Testis (tissue), 5 donors: ENCODE measurements at places on chromosomes 7 and 10. TPM values are rescaled to one million over a fixed set of nuclear protein-coding genes. Genes with fewer than 3 reads are reported as not detected.

GRCh38 chr7:116777651-116778281, 84.6 kb upstream of the CAPZA2 start:
- H3K27ac ChIP-seq = no peak overlapping the region
- H3K27me3 ChIP-seq = no peaks in the 10 kb centered on the region
- no peaks in the 10 kb centered on the region for H3K4me1 ChIP-seq
- H3K36me3 ChIP-seq = no peaks in the 10 kb centered on the region
- H3K4me3 ChIP-seq = no peak overlapping the region

DNA sequence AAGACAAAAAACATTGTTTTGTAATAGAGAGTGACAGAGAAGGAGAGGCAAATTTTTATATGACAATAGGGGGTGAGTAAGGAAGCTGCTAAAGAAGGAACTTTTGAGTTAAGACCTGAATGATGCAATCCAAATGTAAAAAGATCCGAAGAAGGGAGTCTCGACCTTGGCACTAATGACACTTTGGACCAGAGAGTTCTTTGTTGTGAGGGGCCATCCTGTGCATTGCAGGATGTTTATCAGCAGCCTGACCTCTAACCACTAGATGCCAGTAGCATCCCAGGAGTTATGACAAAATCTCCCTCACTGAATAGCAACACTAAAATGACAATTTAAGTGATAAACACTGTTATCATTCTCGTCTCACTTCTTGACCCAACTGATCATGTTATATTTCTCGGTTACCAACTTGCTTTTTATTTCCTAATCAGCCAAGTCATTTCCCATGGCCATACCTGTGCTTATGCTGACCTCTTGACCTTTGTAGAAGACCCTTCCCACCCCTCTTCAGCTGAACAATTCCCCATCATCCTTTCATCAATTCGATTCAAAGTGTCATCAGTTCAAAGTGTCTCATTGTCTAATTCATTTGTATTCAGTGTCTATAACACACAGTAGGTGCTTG, 30.0 kb downstream of the DGKI start:
- no peak overlapping the region for H3K27ac ChIP-seq
- no peaks in the 10 kb centered on the region for H3K27me3 ChIP-seq
- H3K4me3 ChIP-seq = no peak overlapping the region
- H3K4me1 ChIP-seq = peaks cover 9% of the 10 kb centered on the region
- DNase-seq = no peak
- H3K36me3 ChIP-seq = no peaks in the 10 kb centered on the region

GRCh38 chr10:11678074-11678793, 63.9 kb upstream of the ECHDC3 start:
- H3K36me3 ChIP-seq = no peaks in the 10 kb centered on the region
- no peak overlapping the region for H3K27ac ChIP-seq
- no peaks in the 10 kb centered on the region for H3K27me3 ChIP-seq
- no peak overlapping the region for H3K4me3 ChIP-seq

CHAT gene
- 0.75 TPM for polyA plus RNA-seq

OR13A1 gene
- 0.15 TPM for polyA plus RNA-seq

- no peak for DNase-seq
- no peaks in the 10 kb centered on the region for H3K36me3 ChIP-seq
- no peak overlapping the region for H3K27ac ChIP-seq
- no peaks in the 10 kb centered on the region for H3K27me3 ChIP-seq
Measured at GRCh38 chr10:99631496-99631895, 11.3 kb upstream of the SLC25A28 start.

- no peak overlapping the region for H3K27ac ChIP-seq
- H3K27me3 ChIP-seq = no peaks in the 10 kb centered on the region
- no peak for DNase-seq
- no peak overlapping the region for H3K4me3 ChIP-seq
Measured at GRCh38 chr7:88216276-88216675, 3.6 kb downstream of the SRI start.

- no peaks in the 10 kb centered on the region for H3K27me3 ChIP-seq
- no peak for DNase-seq
- H3K36me3 ChIP-seq = no peaks in the 10 kb centered on the region
- H3K4me3 ChIP-seq = no peak overlapping the region
- no peak overlapping the region for H3K27ac ChIP-seq
Measured at GRCh38 chr10:27625452-27626211, 120.0 kb downstream of the MKX start.

TMEM72 gene
- polyA plus RNA-seq = 3.0 TPM

GRCh38 chr7:47553309-47553708, 28.6 kb downstream of the TNS3 start:
- H3K27me3 ChIP-seq = no peaks in the 10 kb centered on the region
- DNase-seq = no peak
- no peak overlapping the region for H3K4me3 ChIP-seq
- H3K36me3 ChIP-seq = no peaks in the 10 kb centered on the region
- no peak overlapping the region for H3K27ac ChIP-seq
- H3K4me1 ChIP-seq = peaks cover 26% of the 10 kb centered on the region

- no peaks in the 10 kb centered on the region for H3K27me3 ChIP-seq
- no peaks in the 10 kb centered on the region for H3K4me1 ChIP-seq
- no peak overlapping the region for H3K4me3 ChIP-seq
- no peak overlapping the region for H3K27ac ChIP-seq
- no peaks in the 10 kb centered on the region for H3K36me3 ChIP-seq
- DNase-seq = no peak
Measured at GRCh38 chr7:9017286-9017685, 583.9 kb downstream of the NXPH1 start.

DNA sequence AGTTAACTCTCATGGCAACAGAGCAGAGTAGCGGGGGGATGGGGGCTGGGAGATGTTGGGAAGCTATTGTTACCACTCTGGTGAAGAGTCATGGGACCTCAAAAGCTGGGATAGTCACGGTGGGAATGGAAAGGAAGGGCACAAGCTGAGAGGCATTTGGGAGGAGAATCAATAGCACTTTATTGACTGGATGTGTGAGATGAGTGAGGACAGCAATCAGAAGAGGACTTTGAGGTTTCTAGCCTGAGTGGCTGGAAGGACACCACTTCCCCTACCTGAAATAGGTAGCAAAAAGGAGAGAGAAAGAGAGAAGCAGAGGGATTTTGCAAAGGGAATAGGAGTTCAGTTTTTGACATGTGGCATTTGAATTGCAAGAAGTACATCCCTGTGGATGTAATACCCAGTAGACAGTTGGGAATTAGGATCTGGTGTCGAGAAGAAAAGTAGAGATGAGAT, 27.2 kb downstream of the SCD start:
- no peaks in the 10 kb centered on the region for H3K36me3 ChIP-seq
- peak overlapping the region; percentile 58 for H3K4me3 ChIP-seq
- DNase-seq = no peak
- H3K4me1 ChIP-seq = peaks cover 22% of the 10 kb centered on the region
- no peaks in the 10 kb centered on the region for H3K27me3 ChIP-seq

DNA sequence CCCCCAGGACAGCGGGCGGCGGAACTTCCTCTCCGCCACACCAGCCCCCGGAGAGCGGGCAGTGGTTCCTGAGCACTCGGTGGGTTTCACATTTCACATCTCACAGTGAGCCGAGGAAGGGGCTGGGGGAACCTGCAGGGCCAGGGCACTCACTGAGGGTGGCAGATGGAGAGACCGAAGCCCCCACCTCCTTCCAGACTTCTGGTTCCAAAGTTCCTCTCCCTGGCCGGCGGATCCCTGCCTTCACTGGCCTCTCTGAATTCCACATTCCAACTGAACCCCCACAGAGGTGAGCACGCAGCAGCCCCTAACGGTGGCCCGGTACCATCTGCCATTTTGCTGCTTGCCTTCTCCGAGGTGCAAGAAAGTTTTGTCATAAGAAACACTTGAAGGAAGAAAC, 461.0 kb downstream of the PTPRN2 start:
- H3K27me3 ChIP-seq = no peaks in the 10 kb centered on the region
- H3K4me3 ChIP-seq = peak overlapping the region; percentile 39
- H3K4me1 ChIP-seq = no peaks in the 10 kb centered on the region
- DNase-seq = no peak

- H3K4me3 ChIP-seq = no peak overlapping the region
- no peaks in the 10 kb centered on the region for H3K36me3 ChIP-seq
- no peak for DNase-seq
Measured at GRCh38 chr7:137480824-137481365, 137.4 kb upstream of the PTN start.

- peak; percentile 92 for DNase-seq
- no peak overlapping the region for H3K27ac ChIP-seq
- H3K4me1 ChIP-seq = no peaks in the 10 kb centered on the region
- no peak overlapping the region for H3K4me3 ChIP-seq
Measured at GRCh38 chr7:98021588-98022351, 31.8 kb upstream of the OCM2 start.

DNA sequence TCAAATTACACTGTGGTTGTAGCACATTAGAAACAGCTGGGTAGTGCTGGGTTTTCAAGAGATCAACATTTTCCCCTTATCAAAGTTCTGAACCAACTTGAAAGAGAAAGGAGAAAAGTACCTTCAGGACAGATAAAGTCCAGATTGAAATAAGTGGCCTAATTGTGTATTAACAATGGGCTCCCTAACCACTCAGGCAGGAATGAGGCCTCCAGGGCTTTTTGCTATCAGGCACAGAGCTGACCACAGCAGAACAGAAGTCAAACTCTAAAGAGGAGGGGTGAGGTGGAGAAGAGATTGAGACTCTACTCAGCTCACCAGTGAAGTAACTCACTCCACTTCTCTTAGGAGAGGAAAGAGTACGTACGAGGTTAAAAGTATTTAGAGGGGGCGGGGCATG, 394.1 kb upstream of the PHF14 start:
- no peaks in the 10 kb centered on the region for H3K27me3 ChIP-seq
- no peak for DNase-seq
- H3K4me3 ChIP-seq = no peak overlapping the region
- H3K36me3 ChIP-seq = no peaks in the 10 kb centered on the region

RBM20 gene
- polyA plus RNA-seq = 1.7 TPM

DNA sequence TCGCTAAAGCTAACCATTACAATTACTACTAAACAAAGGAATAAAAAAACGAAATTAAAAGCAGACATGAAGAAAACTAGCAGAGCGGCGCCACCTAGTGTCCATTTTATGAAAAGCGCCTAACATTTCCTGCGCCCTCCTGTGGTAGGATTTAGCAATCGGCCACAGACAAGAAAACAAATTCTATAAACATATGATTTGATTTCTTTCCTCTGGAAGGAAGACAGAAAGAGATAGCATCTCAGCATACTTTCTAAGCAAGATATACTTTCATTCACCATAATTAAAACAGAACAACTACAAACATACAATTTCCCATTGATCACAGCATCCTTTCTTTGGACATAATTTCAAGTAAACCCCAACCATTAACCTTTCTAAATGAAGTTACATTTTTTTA, 337.7 kb upstream of the NPVF start:
- DNase-seq = peak; percentile 81
- no peaks in the 10 kb centered on the region for H3K36me3 ChIP-seq
- no peak overlapping the region for H3K4me3 ChIP-seq
- no peaks in the 10 kb centered on the region for H3K27me3 ChIP-seq
- no peak overlapping the region for H3K27ac ChIP-seq
- H3K4me1 ChIP-seq = no peaks in the 10 kb centered on the region

GRCh38 chr7:45028138-45028919, 28.3 kb downstream of the CCM2 start:
- no peak overlapping the region for H3K4me3 ChIP-seq
- no peak overlapping the region for H3K27ac ChIP-seq
- no peaks in the 10 kb centered on the region for H3K27me3 ChIP-seq
- no peak for DNase-seq

DNA sequence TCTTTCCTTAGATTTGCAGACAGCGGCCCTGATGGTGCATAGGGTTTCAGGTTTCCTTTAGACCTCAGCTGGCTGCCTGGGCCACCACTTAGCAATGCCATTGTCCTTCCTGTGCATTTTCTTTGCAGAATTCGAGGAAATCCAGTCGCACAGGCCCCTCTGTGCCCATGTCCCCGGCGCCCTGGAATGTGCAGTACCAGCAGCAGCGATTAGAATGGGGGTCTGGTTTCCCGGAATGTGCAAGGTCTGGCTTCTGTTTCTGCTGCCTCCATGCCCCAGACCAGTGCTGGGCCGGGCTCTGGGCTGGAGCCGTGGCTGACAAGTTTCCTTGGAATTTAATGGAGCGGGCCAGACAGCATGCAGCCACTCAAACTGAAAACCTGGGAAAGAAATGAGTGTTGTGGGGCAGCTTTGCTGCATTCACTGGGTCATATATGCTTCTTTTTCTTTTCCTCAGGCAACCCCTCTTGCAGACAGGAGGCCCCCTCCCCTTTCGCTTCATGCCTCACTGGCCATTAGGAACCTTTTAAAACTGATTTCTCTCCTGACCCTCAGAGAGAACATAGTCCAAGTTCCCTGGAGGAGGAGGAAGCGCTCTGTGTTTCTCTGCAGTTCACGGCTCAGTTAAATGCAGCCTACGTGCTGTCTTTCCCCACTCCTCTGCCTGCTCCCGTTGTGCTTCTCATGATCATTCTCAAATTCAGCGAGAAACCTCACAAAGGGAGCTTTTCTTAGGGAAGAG, 14.4 kb downstream of the HTRA1 start:
- H3K36me3 ChIP-seq = no peaks in the 10 kb centered on the region
- DNase-seq = no peak
- no peaks in the 10 kb centered on the region for H3K27me3 ChIP-seq
- no peak overlapping the region for H3K4me3 ChIP-seq
- H3K4me1 ChIP-seq = peaks cover 24% of the 10 kb centered on the region

EBLN1 gene
- 3.5 TPM for polyA plus RNA-seq

ZNF716 gene
- 0.24 TPM for polyA plus RNA-seq

ATAD1 gene
- 162 TPM for polyA plus RNA-seq

DNA sequence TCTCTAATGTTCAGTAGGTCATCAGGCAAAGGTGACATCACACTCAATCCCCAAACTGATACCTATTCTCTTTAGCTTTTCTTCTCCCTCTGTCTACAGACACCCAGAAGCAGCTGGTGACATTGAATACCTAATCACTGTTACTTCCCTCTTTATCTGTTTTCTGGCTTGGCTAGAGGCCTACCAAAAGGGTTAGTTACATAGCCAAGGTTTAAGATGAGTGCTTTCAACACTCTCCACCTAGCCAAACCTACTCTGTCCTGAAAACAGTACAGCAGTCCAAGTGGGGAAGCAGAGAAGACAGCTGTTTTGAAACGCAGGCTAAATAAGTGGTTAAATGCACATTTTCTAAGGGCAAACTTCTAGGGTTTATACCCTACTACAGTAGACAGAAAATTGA, 39.4 kb downstream of the CCNJ start:
- H3K27ac ChIP-seq = no peak overlapping the region
- H3K4me1 ChIP-seq = no peaks in the 10 kb centered on the region
- H3K27me3 ChIP-seq = no peaks in the 10 kb centered on the region
- no peak overlapping the region for H3K4me3 ChIP-seq

DNA sequence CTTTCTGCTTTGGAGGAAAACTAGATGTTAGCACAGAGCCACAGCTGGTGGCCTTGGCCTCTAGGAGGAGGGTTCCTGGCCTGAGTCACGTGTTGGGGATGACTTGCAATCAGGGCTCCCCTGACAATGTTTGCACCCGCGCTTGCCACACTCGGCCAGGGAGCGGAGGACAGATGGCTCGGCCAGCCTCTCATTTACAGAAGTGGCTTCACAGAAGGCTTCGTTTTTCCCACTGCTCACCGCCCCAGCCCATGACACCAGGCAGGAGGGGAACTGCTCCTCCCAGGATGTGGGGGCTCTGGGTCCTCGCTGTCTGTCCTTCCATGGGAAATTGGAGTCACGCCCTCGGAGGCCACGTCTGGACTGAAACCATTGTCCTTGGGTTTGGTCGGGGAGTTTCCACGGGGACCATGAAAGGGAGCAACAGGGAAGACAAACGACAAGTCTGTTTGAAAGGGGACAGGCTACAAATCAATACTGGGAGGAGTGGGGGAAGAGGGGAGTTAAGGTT, 49.6 kb upstream of the UBE3C start:
- no peaks in the 10 kb centered on the region for H3K27me3 ChIP-seq
- H3K4me3 ChIP-seq = no peak overlapping the region
- no peaks in the 10 kb centered on the region for H3K36me3 ChIP-seq
- no peaks in the 10 kb centered on the region for H3K4me1 ChIP-seq

- no peaks in the 10 kb centered on the region for H3K27me3 ChIP-seq
- DNase-seq = no peak
- H3K36me3 ChIP-seq = no peaks in the 10 kb centered on the region
- H3K4me3 ChIP-seq = no peak overlapping the region
- H3K4me1 ChIP-seq = no peaks in the 10 kb centered on the region
- H3K27ac ChIP-seq = no peak overlapping the region
Measured at GRCh38 chr10:117316701-117317100, 58.5 kb downstream of the PDZD8 start.
